Gastroesophageal sphincter (tissue), 4 donors: ENCODE measurements at places on chromosomes 6 and 20. TPM values are rescaled to one million over a fixed set of nuclear protein-coding genes. Genes with fewer than 3 reads are reported as not detected.

Gene OR2H2
- not detected for total RNA-seq

Gene METTL24
- total RNA-seq, result 33.6 TPM

Gene CPNE5
- total RNA-seq, result 0.93 TPM

Gene KHDC1
- total RNA-seq, result 0.93 TPM

Gene DEFB116
- not detected for total RNA-seq

Gene PMEPA1
- 15.3 TPM for total RNA-seq

Gene ENTPD6
- total RNA-seq, result 44.3 TPM

Gene PTCHD4
- total RNA-seq, result 2.6 TPM

Gene HCK
- 31.8 TPM for total RNA-seq

Gene TOP1
- total RNA-seq, result 26.5 TPM

Gene TFB1M
- 16.4 TPM for total RNA-seq

Gene PTCRA
- total RNA-seq, result not detected

Gene LPA
- total RNA-seq, result not detected

Gene STMND1
- total RNA-seq, result not detected

Gene CST3
- 951 TPM for total RNA-seq

Gene PCK1
- total RNA-seq, result 3.2 TPM

Gene EDN3
- 1.2 TPM for total RNA-seq

Gene LY6G6C
- not detected for total RNA-seq

Gene THBS2
- total RNA-seq, result 37.4 TPM

Gene LZTS3
- total RNA-seq, result 11.3 TPM

Gene DEFB115
- not detected for total RNA-seq

Gene EMILIN3
- total RNA-seq, result 3.4 TPM

Gene EDN1
- 12.8 TPM for total RNA-seq

Gene SNAP25
- total RNA-seq, result 1.8 TPM

Gene BHLHE23
- not detected for total RNA-seq

Gene IL20RA
- total RNA-seq, result 2.5 TPM

Gene SIM1
- not detected for total RNA-seq

Gene TGM3
- total RNA-seq, result 1.1 TPM

Gene RNF39
- not detected for total RNA-seq

Gene ASF1A
- 14.6 TPM for total RNA-seq

Gene LINC00237
- not detected for total RNA-seq

Gene PGM3
- total RNA-seq, result 19.3 TPM

Gene IL22RA2
- not detected for total RNA-seq

Gene DDX39B
- 150 TPM for total RNA-seq

Gene LAMA4
- total RNA-seq, result 256 TPM

Gene NEDD9
- 42.7 TPM for total RNA-seq

Gene COL20A1
- not detected for total RNA-seq

Gene CALHM5
- 3.0 TPM for total RNA-seq

Gene ULBP1
- not detected for total RNA-seq

Gene SCRT2
- total RNA-seq, result not detected

Gene ZNF391
- total RNA-seq, result 15.9 TPM

Gene SIRPG
- total RNA-seq, result not detected

Gene MAPK13
- total RNA-seq, result 1.4 TPM

Gene NFATC2
- 4.4 TPM for total RNA-seq

Gene BPIFB4
- total RNA-seq, result not detected
